Stimulated activated CD4-positive, alpha-beta T cell treated with anti-CD3 and anti-CD28 coated beads, Interleukin-15, amount 100 ng/mL, for 1 hour (primary cell): ENCODE measurements at places on chromosomes 12 and 14.

- DNase-seq = no peak
These were observed 283.2 kb upstream of the TBX3 start for GRCh38 chr12:114967151-114967550.

- DNase-seq = peak; percentile 54
These were observed 325 bp downstream of the CRIP1 start for GRCh38 chr14:105486974-105487448.

DNA sequence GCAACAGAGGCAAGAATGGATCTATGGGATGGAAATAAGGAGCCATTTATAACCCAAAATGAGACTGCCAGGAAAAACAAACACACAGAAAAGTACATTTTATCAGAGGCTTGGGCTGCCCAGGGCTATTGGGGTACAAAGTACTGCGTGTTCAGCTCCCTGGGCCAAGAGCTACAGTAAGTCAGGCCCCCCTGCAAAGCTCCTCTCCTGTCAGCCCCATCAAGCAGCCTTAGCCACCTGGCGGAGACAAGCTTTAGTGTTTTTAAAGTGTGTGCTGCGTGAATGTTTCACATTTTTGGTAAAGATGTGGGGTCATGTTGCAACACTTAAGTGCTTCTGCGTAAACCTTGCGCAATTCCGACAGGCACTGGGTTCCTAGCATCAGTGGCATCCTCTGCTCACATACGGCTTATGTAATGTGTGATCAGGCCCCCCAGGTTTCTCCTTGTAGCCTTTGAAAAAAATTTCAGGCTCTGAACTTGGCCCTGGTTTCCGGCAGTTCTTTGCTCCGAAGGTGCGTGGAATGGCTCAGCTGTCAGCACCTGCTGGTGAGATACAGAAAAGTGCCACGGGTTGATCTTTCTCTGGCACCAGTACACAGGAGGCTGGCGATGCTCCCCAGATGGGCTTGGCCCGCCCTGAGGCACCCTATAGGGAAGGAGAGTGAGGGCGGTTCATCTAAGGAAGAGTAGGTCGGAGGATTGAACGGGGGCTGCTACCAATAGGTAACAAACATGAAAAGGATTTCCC lies 198.7 kb upstream of the EEA1 start:
- no peak for DNase-seq

DNA sequence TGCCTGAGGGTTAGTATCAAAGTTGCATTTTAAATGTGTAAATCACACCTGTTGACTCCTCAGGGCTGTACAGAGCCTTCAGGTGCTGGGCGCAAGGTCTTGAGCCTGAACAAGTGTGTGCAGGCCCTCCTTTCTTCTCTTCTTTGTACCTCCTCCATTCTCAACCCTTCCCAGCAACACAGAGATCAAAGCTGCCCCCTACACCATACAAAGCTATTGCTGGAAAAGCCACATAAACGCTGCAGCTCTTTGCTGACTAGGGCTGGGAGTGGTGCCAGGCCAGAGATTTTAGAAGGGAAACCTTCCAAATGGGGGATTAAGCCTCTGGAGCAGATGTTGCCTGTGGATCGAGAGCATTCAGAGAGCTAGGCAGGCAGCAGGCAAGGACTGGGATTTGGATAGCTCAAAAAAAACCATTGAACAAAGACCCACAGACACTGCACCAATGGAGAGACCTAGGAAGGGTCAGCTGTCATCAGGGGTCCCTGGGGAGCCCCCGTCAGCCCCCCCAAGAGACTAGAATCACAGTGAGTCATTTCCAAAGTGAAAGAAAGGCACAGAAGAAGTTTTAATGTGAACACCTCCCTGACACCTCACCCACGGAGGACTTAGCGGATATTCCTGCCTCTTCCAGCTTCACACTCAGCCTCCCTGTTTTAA lies 18.2 kb upstream of the SUSD6 start:
- no peak for DNase-seq

DNA sequence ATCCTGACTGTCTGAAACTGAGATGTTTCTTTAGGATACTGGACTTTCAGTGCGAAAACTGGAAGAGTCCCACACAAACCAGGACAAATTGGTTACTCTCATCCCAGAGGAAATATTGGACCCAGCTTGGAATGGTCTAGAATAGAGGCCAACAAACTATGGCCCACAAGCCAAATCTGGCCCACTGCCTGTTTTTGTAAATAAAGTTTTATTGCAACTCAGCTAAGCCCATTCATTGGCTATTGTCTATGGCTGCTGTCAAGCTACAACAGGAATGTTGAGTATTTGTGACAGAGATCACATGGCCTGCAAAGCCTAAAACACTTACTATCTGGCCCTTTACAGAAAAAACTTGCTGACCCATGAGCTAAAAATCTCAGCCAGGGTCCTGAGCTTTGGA lies 6.5 kb downstream of the WSCD2 start:
- DNase-seq = no peak

GRCh38 chr14:83566567-83566966 lies 1963.4 kb upstream of the FLRT2 start:
- no peak for DNase-seq

DNA sequence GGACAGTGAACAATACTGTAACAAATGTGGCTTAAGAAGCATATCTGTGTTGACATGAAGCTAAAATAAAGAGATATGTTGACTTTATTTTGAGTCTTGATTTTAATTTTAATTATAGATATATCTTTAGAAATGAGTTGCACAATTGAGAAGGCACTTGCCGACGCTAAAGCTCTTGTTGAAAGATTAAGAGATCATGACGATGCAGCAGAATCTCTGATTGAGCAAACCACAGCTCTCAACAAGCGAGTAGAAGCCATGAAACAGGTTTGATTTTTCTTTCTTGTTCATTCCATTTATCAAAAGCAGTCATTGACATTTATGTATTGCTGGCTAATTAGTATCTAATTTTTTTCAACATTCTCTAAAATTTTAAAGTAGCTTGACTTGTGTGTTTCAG lies 15.8 kb downstream of the FGFR1OP2 start:
- DNase-seq = no peak

- no peak for DNase-seq
These were observed 215.0 kb downstream of the BMP4 start for GRCh38 chr14:53741479-53742232.

DNA sequence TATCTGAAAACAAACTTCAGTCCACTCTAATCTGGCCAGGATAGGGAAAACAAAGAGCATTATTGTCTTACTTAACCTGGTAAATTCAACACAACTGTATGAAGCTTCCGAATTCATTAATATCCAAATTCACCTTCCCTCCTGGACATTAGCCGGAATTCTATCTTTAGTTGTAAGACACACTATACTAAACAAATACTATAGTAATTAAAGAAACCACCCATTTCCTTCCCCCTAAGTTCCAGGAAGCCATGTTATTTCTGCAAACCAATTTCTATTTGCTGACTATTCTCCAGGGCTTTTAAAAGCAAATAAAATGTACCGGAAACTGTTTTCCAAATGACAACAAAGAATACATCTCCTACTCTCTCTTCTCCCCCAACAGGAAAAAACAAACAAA lies 122.7 kb upstream of the MDM1 start:
- no peak for DNase-seq
